ENCODE measurements at places on chromosomes 3 and 15. TPM values are rescaled to one million over a fixed set of nuclear protein-coding genes. Genes with fewer than 3 reads are reported as not detected.

DNA sequence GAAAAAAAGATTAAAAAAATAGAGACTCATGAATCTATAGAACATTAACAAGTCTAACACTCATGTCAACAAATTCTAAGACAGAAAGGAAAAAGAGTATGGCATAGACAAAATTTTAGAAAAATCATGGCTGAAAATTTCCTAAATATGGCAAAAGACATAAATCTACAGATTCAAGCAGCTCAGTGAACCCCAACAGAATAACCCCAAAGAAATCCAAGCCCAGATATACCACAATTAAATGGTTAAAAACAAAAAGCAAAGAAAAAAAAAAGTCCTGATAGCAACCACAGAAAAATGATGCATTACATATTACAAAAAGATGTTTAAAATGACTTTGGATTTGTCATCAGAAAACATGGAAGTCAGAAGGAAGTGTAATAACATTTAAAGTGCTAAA is 75.6 kb downstream of the AQR start:
- H3K27me3 ChIP-seq = no peaks in the 10 kb centered on the region
- peaks cover 66% of the 10 kb centered on the region for H3K36me3 ChIP-seq
- peaks cover 14% of the 10 kb centered on the region for H3K4me1 ChIP-seq
- H3K4me3 ChIP-seq = no peak overlapping the region
- no peak overlapping the region for H3K27ac ChIP-seq

DNA sequence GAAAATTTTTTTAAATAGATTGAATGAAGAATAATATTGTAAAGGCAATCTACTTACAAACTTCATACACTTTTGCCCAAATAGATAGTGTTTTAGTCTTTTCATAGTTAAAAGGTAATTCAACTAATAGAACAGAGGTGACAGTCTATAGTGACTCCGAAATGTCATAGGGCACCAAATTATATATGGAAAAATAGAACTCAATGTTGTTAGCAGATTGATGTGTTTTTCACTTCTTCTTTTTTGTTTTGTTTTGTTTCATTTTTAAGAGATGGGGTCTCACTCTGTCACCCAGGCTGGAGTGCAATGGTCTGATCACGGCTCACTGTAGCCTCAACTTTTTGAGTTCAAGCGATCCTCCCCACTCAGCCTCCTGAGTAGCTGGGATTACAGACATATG is 721 bp downstream of the CSTA start:
- H3K4me3 ChIP-seq = no peak overlapping the region
- no peaks in the 10 kb centered on the region for H3K4me1 ChIP-seq
- DNase-seq = no peak
- H3K27me3 ChIP-seq = peaks cover 11% of the 10 kb centered on the region

GRCh38 chr3:112020674-112021085 is 13.9 kb upstream of the TMPRSS7 start:
- H3K4me3 ChIP-seq = no peak overlapping the region
- no peaks in the 10 kb centered on the region for H3K27me3 ChIP-seq
- no peaks in the 10 kb centered on the region for H3K4me1 ChIP-seq

- H3K27ac ChIP-seq = no peak overlapping the region
- peaks cover 32% of the 10 kb centered on the region for H3K27me3 ChIP-seq
- no peak for DNase-seq
- no peaks in the 10 kb centered on the region for H3K36me3 ChIP-seq
- H3K4me3 ChIP-seq = no peak overlapping the region
- no peaks in the 10 kb centered on the region for H3K4me1 ChIP-seq
Observed at GRCh38 chr3:178875836-178876235, 195.8 kb downstream of the ZMAT3 start.

DNA sequence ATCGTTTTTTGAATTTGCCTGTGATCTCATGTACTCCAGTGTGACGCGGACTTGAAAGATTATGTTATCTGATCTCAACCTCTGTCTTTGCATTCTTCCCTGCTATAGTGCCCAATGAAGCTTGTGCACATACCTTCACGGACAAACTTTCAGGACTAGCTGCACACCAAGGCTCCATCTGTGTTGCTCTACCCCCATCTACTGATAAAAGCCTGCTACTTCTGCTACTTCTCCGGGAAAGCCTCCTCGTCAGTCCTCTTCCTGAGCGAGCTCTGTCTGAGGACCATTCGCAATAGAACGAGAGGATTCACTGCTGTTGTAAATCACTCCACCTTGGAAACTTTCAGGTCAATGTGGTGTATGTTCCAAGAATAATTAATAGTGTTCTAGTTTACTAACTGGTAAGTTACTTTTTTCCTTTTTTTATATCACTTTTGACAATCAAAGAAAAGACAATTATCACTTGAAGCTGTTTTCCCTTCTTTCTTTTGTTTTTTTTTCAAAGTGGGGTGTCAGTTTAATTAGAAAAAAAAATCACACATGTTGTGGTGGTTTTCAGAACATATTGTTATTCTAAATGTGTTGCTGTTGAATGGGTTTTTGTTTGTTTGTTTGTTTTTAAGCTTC is 217.6 kb downstream of the ARRDC4 start:
- no peak overlapping the region for H3K4me3 ChIP-seq
- H3K27me3 ChIP-seq = peaks cover 34% of the 10 kb centered on the region
- H3K36me3 ChIP-seq = no peaks in the 10 kb centered on the region
- no peak overlapping the region for H3K27ac ChIP-seq
- peaks cover 6% of the 10 kb centered on the region for H3K4me1 ChIP-seq

SNTN gene
- total RNA-seq = not detected

STXBP5L gene
- total RNA-seq = not detected

Data from osteocyte (in vitro differentiated cells).